ENCODE measurements at places on chromosomes 16 and 17.

GRCh38 chr17:79565606-79566250 is 45.1 kb downstream of the RBFOX3 start:
- no peak for DNase-seq

DNA sequence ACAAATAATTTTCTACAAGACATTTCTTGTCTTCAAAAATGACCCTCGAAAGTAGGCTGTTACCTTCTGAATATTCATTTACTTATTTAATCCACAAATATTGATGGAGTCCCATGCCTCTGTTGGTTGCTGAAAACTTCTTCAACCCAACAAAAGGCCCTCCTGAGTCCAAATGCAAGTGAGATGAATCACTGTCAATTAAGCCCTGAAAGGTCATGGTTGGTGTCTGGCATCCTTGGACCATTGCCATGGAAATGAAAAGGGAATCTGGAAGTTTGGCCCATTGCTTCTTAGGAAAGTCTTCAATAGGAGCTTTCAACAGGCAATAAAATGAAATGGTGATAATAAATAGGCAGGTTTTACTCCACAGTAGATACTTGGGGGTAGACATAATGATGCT is 364.7 kb upstream of the DYNLRB2 start:
- DNase-seq = no peak

DNA sequence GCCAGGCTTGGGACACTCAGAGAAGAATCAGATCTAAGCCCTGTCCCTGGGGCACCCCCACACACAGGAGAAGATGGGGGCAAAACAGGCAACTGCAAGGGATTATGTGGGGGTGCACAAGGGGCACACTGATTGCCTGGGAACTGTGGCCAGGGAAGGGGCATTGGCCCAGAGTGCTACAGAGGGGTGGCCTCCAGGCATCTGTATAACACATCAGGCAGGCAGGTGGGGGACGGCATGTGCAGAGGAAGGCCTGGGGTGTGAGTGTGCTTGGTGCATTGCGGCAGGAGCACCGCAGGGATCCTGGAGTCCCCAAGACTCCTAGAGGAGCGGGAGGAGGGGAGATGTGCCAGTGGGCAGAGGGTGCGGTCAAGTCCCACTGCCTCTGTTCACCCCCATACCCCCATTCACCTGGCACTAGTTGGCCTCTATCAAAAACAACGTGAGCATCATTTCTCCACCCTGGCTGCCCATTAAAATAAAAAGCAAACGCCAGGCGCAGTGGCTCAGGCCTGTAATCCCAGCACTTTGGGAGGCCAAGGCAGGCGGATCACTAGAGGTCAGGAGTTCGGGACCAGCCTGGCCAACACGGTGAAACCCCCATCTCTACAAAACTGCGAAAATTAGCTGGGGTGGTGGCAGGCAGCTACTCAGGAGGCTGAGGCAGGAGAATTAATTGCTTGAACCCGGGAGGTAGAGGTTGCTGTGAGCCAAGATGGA is 41.5 kb downstream of the C16orf82 start:
- DNase-seq = no peak

GRCh38 chr16:3101018-3101840 is 2.1 kb upstream of the ZSCAN10 start:
- no peak for DNase-seq

GRCh38 chr16:15975172-15975571 is 25.8 kb downstream of the ABCC1 start:
- DNase-seq = no peak

Measured in hypothalamus (tissue), 51 donors.